GF-D8 (cell line): ENCODE measurements at places on chromosomes 3 and 15.

DNA sequence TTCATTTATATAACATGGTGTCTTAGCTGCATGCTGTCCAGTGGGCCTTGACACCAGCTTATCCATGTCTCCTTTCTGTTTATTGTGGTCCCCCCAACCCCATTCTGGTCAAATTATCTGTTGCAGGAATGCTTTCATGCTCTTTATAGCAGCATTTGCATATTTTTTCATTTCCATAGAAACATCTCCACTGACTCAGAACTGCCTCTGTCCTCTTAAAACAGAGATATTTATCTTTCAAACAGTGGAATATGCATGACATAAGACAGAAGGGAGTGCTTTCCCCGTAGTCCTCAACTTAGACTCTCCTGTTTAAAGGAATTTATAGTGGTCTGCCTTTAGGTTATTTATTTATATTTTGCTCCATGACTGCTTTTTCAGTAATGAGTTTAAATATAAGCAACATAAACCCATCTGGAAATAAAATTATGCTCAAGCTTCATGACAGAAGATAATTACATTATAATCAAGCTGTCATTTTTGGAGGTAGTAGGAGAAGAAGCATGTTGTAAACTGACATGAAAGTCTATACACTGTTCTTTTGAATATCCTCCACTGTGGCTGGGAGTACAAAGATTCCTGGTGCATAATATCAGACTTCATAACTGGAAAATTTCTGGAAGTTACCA is 179.5 kb upstream of the CD96 start:
- DNase-seq, result no peak

GRCh38 chr3:194083637-194084224 is 52.2 kb upstream of the HES1 start:
- DNase-seq, result no peak

DNA sequence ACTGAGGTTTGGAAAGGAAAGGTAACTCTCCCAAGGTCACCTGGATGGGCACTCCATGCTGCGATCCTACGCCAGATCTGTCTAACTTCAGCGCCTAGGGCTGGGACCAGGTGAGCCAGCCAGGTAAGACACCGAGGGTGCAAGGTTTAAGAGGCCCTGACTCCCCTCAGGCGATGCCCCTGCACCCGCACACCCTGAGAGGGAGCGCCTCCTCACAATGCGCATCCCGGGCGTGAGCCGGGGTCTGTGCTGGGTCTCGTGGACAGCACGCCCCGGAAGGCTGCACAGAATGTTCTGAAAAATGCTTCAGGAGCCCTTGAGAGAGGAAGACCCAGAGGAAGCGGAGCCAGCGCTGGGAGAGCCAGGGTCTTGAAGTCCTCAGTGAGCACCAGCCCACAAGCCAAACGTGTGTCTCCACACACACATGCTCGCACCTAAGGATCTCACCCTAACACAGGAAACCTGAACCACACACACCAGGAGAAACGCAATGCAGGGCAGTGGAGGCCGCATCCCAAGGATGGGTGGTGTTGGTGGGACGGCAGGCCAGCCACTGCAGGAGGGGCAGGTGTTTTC is 142.0 kb downstream of the ADAMTS17 start:
- DNase-seq, result no peak

DNA sequence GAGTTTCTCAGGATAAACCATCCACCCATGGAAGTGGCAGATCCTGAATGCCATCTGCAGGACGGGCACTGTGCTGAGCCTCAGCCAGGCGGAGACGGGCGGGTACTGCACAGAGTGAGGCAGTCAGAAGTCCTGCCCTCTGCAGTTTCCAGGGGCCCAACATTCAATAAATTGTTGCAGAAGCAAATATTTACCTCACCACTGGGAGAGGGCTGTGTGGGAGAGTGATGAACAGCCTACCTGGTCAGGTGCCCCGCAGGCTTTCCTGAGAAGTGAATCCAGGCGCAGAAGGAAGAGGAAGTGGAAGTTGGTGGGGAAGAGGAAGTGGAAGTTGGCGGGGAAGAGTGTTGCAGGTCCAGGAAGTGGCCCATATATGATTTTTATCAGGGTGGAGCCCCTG is 100.8 kb downstream of the SLCO3A1 start:
- no peak for DNase-seq

- DNase-seq, result no peak
Measured at GRCh38 chr3:138078901-138079344, 36.5 kb downstream of the DZIP1L start.

- DNase-seq, result no peak
Measured at GRCh38 chr3:195095035-195095703, 175.8 kb downstream of the XXYLT1 start.

DNA sequence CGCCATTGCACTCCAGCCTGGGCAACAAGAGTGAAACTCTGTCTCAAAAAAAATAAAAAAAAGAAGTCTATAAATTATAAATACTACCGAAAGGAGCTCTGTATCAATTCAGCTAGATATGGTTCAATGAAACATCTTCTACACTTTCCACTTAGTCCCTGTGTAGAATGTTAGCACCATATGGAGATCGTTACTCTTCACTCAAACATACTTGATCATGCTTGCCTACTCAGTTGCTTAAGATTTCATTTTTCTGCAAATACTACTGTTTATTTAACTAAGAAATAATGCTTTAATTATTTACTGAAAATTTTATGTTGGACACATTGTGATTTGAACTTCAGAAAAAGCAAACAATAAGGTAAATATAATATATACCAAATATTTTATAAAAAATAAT is 17.1 kb upstream of the NANOGP8 start:
- DNase-seq, result no peak

GRCh38 chr3:88231207-88231606 is 81.4 kb downstream of the C3orf38 start:
- DNase-seq, result no peak
